ENCODE measurements at places on chromosomes 3 and 15.

GRCh38 chr3:151998744-151999143 is 125.3 kb downstream of the SUCNR1 start:
- H3K27me3 ChIP-seq: no peaks in the 10 kb centered on the region
- H3K4me1 ChIP-seq: no peaks in the 10 kb centered on the region
- H3K27ac ChIP-seq: no peak overlapping the region
- DNase-seq: no peak

DNA sequence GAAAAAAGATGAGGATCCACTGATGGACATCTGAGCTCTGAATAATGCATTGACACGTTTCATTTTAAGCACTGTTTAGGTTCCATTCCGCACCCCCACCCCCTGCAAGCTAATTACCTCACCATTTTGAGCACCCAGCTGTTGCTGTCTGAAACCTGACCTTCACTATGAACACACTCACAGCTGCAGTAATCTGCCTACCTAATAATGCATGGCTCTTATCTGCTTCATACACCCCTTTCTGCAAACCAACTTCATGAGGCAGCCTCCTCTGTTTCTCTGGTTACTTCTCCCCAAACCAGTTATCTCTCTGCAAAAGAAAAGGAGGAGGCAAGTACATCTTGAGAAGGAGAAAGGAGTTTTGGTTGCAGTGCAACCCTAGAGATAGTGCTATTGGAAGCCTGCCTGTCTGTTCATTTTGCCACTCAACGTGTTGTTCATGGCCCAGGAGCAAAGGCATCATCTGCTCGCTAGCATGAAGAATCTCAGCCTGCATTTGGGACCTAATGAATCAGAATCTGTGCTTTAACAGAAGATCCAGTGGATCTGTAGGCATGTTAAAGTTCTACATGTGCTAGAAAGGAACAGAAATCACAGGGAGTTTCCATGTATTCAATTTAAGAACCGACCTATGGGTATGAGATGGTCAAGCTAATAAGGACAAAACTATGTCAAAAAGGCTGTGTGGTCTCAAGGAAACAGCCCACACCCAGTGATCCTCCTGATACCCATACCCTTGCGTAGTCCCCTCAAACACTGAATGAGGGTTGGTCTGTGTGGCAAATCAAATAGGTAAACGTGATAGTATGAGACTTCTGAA is 87.2 kb downstream of the MB21D2 start:
- H3K4me1 ChIP-seq: peaks cover 34% of the 10 kb centered on the region
- H3K4me3 ChIP-seq: no peak overlapping the region
- no peak for DNase-seq
- H3K27me3 ChIP-seq: no peaks in the 10 kb centered on the region
- no peak overlapping the region for H3K27ac ChIP-seq

DNA sequence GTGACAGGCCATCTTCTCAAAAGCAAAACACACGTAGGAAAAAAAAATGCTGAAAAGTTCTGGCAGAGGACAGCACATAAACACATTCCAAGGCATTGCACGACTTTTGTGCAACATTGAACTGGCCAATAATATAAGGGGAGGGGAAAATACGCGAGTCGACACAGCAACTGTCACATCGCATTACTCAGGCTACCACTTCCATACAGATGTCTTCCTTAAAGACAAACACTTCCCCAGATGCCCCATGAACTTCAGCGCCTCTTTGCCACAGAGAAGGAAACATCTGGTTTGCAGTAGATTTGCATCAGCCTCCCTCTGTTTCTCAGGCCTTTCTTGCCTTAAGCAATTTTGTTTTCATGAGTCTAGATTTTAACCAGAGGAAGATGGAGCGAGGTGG is 144.4 kb upstream of the IGF1R start:
- H3K36me3 ChIP-seq: no peaks in the 10 kb centered on the region
- DNase-seq: no peak
- no peak overlapping the region for H3K4me3 ChIP-seq
- H3K27ac ChIP-seq: peak overlapping the region; percentile 5
- H3K27me3 ChIP-seq: peaks cover 46% of the 10 kb centered on the region
- H3K4me1 ChIP-seq: peaks cover 9% of the 10 kb centered on the region

DNA sequence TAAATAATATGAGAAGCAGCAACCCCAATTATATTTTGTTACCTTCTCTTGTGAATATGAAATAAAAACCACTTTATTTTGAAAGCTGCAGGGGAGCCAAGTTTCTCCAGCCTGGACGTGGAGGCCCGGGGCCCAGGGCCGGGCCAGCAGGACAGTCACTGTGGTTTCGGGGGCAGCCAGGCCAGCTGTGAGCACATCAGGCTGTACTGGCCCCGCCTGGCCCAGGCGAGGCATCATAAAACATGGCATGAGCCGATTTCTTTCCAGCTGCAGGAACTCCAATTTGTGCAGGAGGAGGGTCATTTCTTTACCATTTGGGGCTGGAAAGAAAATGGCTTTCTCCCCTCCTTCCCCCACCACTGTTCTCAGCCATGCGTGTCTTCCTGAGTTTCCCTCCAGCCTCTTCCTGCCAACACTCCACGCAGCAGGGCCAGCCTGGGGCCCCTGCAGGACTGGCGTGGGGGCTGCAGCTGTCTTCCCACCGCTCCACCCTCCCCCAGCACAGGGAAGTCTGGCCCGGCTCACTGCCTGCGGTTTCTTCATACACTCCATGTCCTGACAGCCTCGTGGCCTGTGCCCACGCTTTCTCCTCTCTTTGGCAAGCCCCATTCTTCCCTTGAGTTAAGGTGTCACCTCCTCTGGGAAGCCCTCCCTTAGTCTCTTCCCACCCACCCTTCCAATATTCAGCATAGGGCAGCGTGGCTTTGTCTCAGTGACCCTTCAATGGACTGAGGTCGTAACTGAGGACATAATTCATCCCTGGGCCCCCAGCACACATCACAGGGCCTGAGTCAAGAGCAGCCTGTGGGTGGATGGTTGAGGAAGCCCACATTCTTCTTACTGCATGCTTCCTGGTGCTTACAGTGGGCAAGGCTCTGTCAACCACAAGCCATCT is 135.8 kb downstream of the CHSY1 start:
- no peaks in the 10 kb centered on the region for H3K27me3 ChIP-seq
- no peak for DNase-seq
- no peak overlapping the region for H3K4me3 ChIP-seq
- no peaks in the 10 kb centered on the region for H3K36me3 ChIP-seq
- peaks cover 23% of the 10 kb centered on the region for H3K4me1 ChIP-seq

DNA sequence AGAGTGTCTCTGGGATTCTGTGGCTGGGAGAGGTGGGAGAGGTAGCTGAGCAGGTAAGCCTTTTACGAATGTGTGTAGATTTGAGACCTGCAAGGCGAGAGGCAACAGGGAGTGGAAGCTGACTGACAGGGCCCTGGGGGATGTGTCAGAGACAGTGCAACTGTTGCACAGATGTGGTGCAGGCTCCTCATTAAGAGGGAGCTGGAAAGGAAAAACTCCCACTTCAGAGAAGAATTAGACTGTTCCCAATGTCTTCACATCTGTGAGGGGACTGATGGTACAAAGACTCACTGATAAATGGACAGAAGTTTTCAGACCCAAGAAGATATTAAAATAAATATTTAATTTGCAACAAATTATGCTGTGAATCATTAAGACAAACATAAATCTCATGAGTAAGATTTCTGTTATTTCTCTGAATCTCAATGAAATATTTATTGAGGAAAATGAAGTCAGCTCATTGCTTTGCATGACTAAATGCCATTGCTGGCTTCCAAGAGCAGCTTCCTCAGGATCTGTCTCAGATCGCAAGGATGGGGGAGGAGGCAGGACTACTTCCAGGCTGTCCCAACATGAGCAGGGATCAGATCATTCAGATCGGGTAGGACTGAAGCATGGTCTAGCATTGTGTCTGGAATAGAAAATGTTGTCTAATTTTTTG is 127.3 kb upstream of the ROPN1 start:
- H3K4me3 ChIP-seq: no peak overlapping the region
- no peak for DNase-seq
- peaks cover 22% of the 10 kb centered on the region for H3K4me1 ChIP-seq
- H3K36me3 ChIP-seq: peaks cover 3% of the 10 kb centered on the region

GRCh38 chr3:127986803-127987202 is 65.4 kb upstream of the SEC61A1 start:
- no peak overlapping the region for H3K4me3 ChIP-seq
- H3K27ac ChIP-seq: no peak overlapping the region
- no peaks in the 10 kb centered on the region for H3K4me1 ChIP-seq
- H3K27me3 ChIP-seq: peaks cover 17% of the 10 kb centered on the region

DNA sequence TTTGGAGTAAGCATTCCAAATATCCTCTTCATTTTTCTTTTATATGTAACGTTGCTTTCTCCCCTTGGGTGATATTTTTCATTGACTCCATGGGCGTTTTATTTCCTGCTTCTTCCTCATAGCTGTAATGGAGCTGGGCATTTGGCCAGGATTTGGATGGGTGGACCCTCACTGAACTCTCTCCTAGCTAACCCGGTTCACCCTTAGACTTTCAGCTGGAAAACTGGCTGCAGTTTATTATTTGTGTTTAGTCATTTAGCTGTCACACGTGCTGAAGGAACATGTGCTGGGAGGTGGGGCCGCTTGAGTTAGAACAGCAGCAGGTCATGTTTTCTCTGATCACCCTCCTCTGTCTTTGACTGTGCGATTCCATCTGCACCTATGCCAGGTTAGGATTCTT is 407.6 kb downstream of the ZIC1 start:
- H3K4me3 ChIP-seq: no peak overlapping the region
- H3K4me1 ChIP-seq: peaks cover 6% of the 10 kb centered on the region
- H3K27ac ChIP-seq: no peak overlapping the region

DNA sequence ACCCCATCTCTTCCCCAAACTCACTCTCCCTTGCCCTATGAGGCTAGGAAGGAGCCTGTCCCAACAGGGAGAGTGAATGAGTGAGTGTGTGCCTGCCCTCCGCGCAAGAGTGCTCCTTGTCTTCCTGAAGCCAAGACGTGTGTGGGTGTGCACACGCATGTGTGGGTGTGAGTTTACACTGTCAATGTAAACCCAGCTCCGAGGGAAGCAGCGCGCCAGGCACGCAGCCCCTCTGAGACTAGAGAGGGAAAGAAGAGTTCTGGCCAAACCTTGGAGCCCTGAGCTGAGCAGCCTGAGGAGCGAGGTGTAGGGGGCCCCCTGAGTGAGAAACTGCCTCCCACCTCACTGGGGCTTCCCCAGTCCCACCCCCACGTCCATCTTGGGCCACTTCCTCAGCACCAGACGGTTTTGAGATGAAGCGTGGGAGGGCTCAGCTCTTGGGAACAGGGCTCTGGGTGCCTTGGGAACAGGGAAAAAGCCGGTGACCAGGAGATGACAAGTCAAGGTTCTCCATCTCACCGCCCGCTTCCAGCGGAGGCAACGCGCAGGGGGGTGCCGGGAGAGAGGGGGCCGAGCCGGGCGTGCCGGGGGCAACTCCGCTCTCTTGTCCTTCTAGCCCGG is 5.1 kb downstream of the MECOM start:
- peaks cover 45% of the 10 kb centered on the region for H3K4me1 ChIP-seq
- peak; percentile 47 for DNase-seq
- H3K36me3 ChIP-seq: no peaks in the 10 kb centered on the region
- H3K27ac ChIP-seq: peak overlapping the region; percentile 57
- H3K27me3 ChIP-seq: peaks cover 70% of the 10 kb centered on the region
- peak overlapping the region; percentile 58 for H3K4me3 ChIP-seq

DNA sequence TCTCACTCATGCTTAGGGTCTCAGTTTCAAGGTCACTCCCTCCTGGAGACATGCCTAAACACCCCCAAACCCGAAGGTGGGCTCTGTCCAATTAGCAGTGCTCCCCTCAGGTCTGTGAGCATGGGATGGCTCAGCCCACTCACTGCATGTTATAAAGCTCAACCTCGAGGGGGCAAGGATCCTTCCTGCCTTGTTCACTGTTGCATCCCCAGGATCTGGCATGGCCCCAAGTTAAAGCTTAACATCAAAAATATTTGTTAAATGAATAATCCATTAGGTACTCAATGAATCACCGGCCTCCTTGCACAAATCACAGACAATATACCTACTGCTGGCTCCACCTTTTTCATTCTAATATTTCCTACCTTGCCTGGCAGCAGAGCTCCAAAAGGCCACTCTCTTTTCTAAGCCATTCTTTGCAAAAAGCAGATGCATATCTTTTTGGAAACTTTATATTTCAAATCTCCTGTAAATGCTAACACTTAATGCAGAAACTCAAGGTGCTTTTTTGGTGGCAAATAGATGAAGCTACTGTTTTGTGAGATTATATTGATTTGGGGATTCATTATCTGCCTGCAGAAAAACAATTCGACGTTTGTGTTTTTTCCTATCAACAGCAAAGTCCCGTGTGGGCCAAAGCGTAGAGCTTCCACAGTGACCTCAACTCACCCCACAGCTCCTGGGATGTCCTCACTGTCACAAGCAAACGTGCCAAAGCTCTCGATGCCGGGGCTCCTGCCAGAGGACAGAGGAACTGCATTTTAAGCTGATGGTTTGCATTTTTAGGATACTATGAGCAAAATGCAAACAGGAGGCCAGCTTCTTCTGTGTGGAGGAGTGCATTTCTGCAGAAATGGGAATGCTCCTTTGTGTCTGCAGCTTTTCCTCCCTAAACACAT is 35.4 kb downstream of the PCOLCE2 start:
- H3K27ac ChIP-seq: no peak overlapping the region
- H3K36me3 ChIP-seq: no peaks in the 10 kb centered on the region
- DNase-seq: no peak
- H3K4me1 ChIP-seq: peaks cover 11% of the 10 kb centered on the region

DNA sequence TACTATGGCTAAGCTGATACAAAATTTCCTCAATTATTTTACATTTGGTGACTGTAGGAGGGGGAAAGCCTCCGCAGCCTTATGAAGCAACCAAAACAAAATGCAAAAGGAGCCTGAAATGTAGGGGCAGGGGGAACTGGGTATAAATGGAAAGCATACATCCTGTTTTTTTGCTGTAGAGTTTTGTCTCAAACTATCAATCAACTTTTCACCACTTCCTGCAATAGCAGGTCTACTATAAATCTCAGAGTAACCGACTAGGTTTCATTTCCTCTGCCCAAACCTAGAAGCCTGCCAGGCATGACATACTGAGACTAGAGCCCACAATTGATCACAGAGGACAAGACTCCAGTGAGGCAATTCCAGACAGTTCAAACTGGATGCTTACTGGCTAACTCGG is 91.3 kb downstream of the SHQ1 start:
- H3K36me3 ChIP-seq: peaks cover 5% of the 10 kb centered on the region
- peaks cover 3% of the 10 kb centered on the region for H3K4me1 ChIP-seq
- no peak overlapping the region for H3K4me3 ChIP-seq
- H3K27ac ChIP-seq: no peak overlapping the region

DNA sequence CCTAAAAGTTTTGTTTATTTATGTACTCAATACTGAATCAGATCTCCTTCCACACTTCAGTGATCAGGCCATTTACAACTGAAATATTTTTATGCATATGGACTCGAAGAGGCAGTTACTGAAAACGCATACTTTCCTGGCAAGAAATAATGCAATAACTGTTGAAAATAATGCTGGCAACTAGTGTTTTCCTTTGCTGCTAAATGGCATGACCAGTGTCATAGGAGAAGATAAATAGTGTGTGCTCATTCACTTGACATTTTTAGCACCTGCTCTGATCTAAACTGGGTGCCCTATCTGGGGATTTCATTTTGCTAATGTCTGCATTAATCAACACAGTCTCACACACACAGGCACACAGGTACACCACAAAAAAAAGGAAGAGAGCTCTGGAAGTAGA is 695.2 kb downstream of the TUSC7 start:
- no peak overlapping the region for H3K27ac ChIP-seq
- H3K36me3 ChIP-seq: no peaks in the 10 kb centered on the region
- peaks cover 28% of the 10 kb centered on the region for H3K4me1 ChIP-seq
- no peak overlapping the region for H3K4me3 ChIP-seq
- DNase-seq: no peak
- peaks cover 8% of the 10 kb centered on the region for H3K27me3 ChIP-seq

GRCh38 chr15:85534031-85534430 is 153.6 kb downstream of the AKAP13 start:
- H3K4me1 ChIP-seq: peaks cover 7% of the 10 kb centered on the region
- DNase-seq: no peak
- no peak overlapping the region for H3K27ac ChIP-seq

Measured in mesothelial cell of epicardium (in vitro differentiated cells).